ENCODE measurements at places on chromosomes 2 and 18.

DNA sequence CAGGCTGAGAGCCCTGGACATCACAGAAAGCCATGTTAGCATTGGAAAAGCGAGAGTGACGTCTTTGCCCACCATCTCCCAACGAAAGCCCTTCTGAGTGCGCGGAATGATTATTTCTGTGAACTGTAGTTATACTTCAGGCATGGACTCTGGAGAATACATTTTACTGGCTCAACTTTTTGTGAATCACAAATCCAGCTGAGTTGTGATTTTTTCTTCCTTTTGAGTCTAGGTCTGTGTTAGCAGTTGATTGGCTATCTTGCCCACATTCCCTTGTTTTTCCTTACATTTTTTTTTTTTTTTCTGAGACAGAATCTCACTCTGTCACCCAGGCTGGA lies 183.1 kb downstream of the INO80D start:
- DNase-seq, result no peak

DNA sequence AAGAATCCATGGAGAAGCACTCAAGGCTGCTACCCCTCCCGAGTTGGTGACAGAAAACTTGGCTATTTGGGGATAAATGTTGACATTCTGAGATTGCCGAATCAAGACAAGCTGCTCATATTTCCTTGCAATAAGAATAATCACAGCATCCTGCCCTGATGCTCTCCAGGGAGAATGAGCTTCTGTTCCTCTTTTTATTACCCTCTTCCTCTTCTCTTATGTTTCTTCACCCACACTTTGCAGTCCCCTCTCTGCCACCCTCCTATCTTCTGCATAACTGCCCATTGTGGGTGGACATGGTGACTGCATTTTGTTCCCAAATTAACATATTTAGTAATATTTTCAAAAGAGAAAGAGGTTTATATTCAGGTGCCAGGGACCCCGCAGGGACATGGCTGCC lies 11.9 kb upstream of the MSGN1 start:
- DNase-seq, result no peak

GRCh38 chr2:134943540-134943939 lies 24.9 kb downstream of the CCNT2 start:
- no peak for DNase-seq

DNA sequence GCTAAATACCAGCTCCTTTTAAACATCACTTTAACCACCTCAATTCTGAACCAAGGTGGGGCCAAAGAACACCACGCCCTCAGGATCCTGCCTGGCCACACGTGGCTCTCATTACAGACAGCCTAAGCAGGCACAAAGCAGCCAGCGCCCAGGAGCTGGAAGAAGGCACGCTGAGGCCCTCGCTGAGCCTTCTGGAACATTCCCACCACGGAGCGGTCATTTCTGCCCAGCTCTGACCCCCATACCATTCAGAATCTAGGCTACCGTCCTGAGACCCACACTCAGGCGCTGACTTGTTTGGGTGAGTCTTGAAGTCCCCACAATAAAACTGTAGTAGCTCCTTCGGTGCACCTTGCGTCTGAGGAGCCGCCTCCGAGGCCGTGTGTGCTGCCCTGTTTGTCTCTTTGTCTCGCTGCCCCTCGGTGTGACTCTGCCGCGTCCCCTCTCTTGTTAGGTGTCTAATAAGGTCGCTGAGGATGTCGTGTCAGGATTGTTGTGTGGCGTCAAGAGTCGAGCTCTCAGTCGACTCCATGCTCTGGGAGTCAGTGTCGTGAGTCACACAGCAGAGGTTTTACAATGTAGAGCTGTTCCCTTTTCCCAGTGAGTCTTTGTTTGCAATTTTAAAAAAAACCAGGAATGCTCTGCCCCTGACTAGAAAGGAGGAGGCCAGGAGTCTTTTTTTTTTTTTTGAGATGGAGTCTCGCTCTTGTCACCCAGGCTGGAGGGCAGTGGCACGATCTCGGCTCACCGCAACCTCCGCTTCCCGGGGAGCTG lies 242.4 kb downstream of the KLHL29 start:
- no peak for DNase-seq

- no peak for DNase-seq
These were observed 76.1 kb upstream of the KCTD1 start for GRCh38 chr18:26624443-26624842.

GRCh38 chr18:28040716-28041115 lies 136.2 kb downstream of the CDH2 start:
- DNase-seq, result no peak

DNA sequence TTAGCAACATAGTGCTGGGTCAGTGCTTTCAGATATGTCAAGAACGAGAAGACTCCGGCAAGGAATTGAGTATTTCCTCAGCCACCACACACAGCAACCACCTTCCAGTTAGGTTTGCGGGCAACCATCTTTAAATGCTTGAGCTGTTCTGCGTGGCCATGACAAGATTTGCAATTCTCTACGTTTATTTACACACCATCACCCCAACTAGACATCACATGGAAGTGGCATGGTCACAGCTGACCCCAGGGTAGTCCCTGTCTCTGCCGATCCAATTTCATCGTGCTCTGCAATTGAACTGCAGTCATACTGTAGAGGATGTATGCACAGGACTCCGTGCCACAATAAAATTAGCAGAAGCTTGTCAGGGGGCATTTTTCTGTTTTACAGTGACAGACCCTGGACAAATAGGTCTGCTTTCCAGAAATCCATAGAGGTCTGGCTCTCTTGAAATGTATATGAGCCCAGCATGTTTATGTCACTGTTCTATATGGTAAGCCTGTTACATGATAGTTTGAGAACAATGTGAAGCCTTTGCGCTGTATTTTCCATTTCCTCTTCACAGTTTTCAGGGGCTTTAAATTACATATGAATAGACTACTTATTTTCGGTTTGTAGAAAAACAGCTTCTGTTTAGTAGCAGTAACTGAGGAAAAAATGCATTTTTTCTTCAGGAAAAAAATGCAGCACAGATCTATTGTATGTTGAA lies 605.2 kb downstream of the NR4A2 start:
- DNase-seq, result no peak
